ENCODE measurements at places on chromosomes 1 and 21.

- DNase-seq = no peak
These were observed 14.2 kb upstream of the AGPAT3 start for GRCh38 chr21:43850728-43851295.

GRCh38 chr1:59570524-59570923 is 244.2 kb upstream of the HOOK1 start:
- peak; percentile 1 for DNase-seq

DNA sequence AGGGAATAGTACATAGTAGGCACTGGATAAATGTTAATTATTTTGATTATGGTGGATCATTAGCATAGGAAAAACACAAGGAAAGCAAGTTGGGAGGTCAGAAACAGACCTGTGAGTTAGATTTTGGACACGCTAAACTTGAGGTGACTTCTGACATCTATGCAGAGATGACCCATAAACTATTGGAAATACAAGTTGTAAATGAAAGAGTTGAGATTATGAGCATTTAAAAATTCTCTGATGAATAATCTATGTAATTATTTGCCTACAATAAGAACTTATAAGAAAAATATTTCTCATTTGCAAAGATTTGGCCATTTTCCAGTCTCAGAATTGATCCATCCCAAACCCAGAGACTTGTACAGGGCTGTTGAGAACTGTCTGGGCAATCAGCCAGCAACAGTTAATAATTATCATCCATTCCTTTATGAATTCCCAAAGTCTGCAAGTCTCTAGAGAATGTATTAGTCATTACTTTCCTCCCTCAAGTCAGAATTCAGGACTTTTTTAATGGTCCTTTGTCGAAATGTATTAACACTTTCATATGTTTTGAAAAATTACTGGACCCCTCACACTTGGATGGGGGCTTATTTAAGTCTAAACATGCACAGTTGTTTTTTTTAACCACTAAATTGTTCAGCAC is 19.4 kb upstream of the SLAMF6 start:
- no peak for DNase-seq

- no peak for DNase-seq
These were observed 3.5 kb upstream of the LRIF1 start for GRCh38 chr1:110967256-110967655.

GRCh38 chr21:44687671-44688070 is 5.7 kb upstream of the KRTAP12-1 start:
- no peak for DNase-seq

- DNase-seq = no peak
These were observed 14.4 kb upstream of the EPS8L3 start for GRCh38 chr1:109777980-109778625.

DNA sequence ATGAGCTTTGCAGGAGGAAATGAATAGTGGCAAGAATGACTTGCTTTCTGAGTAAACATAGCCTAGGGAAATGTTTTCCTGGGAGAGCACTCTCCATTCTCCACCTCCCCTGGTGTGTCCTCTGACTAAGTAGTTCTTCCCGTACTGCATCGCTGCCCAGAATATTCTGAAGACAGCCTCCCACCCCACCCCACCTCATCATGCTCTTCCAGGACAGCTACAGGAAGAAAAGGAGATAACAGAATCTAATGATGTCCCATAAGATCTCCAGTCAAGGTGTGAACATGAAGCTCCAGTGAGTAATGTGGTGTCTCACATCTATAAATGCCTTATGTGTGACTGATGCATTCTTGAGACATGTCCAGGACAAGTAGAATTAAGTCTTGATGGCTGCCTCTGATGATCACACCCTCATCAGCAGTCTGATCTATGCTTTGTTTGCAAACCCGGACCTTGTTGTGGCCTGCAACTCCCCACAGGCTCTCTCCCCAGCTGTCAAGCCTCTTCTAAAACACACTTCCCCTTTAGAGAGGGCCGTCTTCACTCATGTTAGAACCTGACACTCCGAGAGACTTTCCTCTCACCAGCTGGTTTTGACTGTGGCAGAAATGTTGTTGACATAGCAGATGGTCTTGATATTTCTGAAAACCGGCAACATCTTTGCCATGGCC is 183.0 kb downstream of the CYYR1 start:
- no peak for DNase-seq

DNA sequence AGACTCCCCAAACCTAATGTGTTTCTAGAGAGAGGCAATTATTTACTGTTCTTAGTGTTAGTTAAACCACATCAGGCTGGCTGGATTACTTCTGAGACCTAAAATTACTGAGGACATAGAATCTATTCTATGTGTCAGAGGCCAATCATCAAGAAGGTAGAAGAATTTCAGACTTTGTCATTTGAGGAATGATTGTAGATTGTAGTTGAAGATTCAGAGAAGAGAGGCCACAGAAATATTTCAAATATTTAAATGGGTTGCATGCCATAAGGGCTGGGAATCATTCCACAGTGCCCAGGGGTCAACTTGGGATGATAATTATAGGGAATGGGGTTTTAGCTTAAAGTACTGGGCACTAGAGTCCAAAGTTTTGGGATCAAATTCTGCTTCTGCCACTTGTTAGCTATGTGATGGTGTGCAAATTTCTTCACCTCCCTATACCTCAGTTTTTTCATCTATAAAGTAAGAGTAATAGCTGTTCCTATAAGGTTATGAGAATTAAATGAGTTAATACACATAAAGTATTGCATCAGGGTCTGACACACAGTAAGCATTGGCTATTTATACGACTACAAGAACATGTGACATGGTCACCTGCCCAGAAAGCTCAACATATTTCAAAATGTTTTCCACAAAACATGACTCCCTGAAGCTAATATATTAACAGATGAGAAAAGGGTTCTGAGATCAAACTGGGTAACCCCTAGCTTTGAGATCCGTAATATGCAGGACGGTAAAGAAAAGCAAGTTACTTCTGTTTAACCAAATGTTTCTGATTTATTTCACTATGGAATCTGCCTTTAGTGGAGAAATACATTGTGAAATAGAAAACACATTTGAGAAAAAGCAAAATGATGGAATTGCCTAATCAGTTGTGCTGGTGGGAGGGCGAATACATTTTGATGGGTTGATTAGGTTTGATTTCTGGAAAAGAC is 69.7 kb upstream of the SPAG17 start:
- DNase-seq = no peak

DNA sequence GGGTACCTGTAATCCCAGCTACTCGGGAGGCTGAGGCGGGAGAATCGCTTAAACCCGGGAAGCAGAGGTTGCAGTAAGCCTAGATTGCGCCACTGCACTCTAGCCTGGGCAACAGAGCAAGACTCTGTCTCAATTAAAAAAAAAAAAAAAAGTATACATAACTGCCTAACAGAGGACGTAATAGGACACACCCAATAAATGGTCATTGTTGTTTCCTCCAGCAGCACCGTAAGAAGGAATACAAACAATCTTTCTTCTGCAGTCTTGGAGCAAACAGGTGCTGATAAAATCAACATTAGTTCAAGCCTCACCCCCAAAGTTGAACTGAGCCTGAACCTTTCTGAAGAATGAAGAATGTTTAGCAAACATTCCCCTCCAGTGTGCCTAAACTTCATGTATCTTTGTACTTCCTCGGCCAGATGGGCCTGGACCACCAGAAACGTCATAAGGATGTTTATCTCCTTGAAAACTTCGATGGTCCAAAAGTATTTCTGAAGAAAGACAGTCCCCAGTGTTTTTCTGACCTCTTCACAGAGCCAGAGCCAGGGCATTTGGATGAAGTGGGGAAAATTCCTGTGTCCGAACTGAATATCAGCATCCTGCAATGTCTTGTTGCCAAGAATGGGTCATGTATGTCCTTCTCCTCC is 136.8 kb upstream of the F3 start:
- DNase-seq = no peak

DNA sequence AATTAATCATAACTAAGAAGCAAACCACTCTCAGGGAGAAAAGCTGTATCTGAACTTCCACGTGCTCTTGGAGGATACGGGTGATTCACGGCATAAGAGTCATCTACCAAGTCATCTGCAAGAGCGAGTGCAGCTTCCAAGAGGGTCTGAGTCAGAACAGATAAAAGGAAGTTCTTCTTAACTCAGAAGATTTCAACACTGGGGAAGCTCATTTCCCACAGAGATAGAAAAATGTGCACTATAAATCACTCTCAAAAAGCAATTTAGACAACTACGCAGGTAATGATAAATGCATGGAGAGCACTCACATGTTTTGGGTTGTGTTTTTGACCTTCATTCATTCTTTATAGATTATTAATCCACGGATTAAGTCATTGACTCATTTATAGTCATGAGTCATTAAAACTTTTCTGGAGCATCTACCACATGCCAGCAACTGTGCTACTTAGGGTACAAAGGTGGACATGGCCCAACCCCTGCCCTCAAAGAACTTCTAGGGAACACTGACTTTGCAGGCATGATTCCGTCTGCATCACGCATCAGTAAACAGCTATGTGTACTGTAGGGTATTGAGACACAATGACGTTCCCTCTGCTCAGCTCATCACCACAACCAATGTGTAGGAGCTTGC is 20.8 kb downstream of the KCNJ15 start:
- peak; percentile 27 for DNase-seq

DNA sequence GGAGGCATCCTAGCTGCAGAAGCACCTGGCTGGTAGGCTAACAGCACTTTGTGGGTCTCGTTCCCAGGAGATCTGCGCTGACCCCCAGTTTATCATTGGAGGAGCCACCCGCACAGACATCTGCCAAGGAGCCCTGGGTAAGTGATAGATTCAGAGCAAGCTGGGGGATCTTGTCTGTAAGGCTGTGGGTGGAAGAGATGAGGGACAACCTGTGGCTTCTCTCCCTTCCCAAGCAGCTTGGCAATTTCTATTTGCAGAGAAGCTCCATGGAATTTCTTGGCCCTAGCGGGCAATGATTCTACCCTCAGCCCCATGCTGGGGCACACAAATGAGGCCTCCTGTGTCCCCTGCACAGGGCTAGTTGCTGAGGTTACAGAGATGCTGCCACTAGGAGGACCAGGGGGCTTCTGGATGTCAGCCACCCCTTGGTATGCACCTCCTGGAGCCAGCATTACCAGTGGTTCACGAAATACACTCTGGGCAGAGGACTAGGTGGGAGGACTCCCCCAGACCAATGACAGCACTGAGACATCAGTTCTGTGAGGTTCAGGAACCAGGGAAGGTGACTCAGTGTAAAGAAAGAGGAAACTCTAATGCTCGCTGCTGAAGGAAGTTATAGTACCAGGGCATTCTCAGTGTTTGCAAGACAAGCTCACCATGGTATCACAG is 5.5 kb downstream of the CAPN2 start:
- DNase-seq = peak; percentile 22

DNA sequence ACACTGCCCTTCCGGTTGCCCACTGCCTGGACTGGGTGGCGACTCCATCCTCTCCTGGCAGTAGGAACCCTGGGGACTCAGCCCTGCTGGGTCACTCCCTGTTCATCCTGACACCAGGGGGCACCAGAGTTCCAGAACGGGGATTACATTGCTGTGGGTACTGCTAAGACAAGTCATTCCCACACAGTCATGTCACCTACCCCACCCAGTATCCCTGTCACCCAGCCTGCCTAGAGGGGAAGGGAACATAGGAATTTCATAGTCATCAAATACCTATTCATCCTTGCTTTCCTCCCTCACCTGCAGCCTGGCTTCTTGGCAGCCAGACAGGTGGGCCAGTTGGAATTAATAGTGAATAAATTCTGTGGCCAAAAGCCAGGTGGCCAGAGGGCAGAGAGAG is 9.8 kb upstream of the SFN start:
- peak; percentile 78 for DNase-seq

- DNase-seq = no peak
These were observed 31.2 kb upstream of the CFAP126 start for GRCh38 chr1:161398900-161399256.

GRCh38 chr1:184801503-184801902 is 46.8 kb upstream of the EDEM3 start:
- DNase-seq = no peak

All from activated CD4-positive, alpha-beta T cell treated with anti-CD3 and anti-CD28 coated beads for 4 hours (primary cell).